ENCODE measurements at places on chromosomes 5 and 9.
A peak's percentile ranks its signal among the peaks of the same experiment; 100 is the strongest.

DNA sequence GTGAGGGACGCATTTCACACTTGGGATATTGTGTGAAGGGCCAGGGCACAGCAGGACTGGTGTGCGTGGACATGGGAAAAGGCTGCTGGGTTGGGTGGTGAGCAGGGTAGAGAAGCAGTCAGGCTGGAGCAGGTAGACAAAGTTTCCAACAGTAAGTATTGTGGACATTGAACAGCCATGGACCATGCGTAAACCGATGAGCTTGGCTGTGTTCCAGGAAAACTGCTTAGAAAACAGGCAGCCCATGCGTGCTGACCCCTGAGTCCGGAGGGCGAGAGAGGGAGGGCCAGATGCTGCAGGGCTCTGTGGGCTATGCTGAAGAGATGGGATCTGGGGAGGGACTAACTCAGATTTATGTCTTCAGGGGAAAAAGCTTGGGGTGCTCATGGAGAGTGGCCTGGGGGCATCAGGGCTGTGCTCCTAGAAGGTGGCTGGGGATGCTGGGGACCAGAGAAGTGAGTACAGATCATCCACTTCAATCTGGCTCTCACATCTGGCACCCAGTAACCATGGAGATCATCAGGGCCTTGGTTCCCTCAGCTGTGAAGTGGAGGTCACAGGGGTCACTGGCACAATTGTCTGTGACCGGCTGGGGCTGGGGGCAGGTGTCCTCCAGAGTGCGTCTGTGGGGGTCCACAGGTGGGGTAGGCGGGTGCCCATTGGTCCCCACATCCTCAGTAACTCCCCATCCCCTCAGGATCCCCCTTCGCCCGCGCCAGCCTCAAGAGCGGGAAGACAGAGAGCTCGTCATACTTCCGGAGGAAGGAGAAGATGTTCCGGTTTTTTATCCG, 93.3 kb downstream of the CACNA1B start:
- DNase-seq = no peak

- DNase-seq = no peak
Observed at GRCh38 chr9:18396102-18396728, 77.7 kb upstream of the ADAMTSL1 start.

DNA sequence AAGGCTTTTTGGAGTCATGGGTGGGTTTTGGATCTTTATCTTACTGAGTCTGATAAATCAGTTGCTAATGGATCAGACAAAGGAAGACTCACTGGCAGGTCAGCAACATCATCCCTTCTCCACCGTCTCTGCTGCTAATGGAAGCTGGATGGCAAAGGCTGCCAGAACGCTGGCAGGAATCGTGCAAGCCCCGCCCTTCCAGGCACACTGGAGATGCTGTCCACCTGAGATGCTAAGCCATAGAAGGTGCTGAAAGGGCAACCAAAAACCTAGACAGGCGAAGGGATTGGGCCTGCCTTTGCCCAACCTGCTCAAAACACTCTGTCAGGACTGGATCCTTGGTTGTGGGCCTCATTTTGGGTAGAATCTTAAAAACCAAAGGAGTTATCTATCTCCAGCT, 139.5 kb upstream of the FSTL4 start:
- no peak for DNase-seq

GRCh38 chr5:55231029-55231918, 2.1 kb downstream of the CCNO start:
- no peak for DNase-seq

DNA sequence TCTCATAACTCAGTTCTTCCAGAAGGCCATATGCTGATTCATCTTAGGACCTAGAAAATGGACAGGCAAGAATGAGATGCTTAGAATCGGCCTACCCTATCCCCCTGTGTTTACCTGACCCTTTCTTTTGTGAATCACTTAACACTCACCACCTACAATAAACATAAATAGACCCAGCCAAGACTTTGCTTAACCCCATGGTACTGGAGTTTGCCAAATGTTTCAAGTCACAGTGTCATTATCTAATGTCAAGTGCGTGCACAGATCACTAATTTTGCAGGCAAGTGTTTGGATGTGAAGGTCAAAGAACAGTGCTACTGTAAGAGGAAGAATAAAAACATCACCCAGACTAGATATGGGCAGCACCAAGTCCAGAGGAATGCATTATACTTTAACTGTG, 77.5 kb downstream of the GLIS3 start:
- DNase-seq = no peak

- DNase-seq = no peak
Observed at GRCh38 chr9:36078051-36078450, 41.3 kb downstream of the RECK start.

GRCh38 chr5:114411380-114411931, 49.6 kb downstream of the KCNN2 start:
- DNase-seq = no peak

GRCh38 chr5:79973511-79973910, 17.6 kb downstream of the MTX3 start:
- DNase-seq = no peak

DNA sequence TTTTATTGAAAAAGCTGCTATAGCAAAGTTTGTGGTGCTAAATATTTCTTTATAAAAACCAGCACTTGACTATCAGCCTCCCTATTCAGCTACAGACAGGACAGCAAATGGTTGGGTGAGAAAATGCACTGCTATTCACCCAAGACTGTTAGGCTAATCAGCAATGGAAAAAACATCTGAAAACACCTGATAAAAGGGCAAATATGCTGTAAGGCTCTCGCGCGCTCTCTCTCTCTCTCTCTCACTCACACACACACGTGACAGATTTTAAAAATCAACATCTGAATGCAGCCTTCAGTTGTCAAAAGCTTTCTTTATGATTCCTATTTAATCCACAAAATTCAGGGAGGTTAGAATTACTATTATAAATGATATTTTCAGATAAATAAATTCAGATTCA, 80.2 kb downstream of the HTR4 start:
- DNase-seq = no peak

GRCh38 chr5:179139936-179140235, 79.7 kb downstream of the ZNF354C start:
- DNase-seq = no peak

DNA sequence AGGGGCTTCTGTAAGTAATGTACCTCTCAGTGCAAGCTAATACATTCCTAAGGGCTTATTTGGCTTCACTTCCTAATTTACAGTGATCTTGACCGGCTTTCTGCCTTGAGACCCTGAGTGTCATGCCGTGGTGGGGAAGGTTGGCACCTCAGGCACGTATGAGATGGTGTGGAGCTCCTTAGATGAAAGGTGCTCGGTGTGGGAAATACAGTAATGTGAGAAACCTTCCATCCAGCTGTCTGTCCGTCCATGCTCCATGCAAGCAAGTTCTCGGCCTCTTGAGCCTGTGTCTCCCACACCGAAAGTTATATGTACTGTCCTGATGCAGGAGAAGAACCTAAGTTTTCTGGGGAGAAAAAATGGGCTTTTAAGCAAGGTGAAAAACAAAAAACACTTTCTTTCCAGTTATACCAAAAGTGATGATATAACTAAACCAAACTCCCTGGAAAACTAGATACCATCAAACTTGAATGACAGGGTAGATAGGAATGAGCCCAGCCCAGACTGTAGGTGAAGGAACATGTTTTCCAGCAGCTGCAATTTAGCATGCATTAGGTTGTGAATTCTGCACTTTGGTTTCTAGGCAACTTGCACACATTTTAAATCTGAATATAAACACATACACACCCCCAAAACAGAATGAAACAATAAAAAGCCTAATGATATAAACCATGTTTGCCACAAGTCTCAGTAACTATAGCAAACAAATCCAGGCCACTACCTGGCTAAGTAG, 279.6 kb downstream of the FANCC start:
- DNase-seq = no peak

DNA sequence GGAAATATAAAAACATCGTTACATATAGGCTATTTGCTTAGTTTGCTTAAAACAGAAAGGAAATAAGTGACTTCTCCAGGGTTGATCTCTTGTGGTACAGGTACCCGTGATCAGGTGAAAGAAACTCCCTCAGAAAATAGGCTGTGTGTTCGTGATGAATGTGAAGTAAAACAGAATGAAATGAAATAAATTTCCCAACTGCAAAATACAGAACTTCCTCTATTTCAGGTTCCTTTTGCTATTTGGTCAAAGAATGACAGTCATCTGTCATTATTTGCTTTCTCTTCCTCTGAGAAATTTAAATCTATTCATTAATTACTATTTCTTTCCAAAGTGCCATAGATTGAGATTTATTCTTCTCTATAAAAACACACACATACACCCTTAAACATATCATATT, 408.1 kb downstream of the FAM170A start:
- no peak for DNase-seq

- DNase-seq = no peak
Observed at GRCh38 chr5:150149618-150150017, 6.0 kb downstream of the PDGFRB start.

DNA sequence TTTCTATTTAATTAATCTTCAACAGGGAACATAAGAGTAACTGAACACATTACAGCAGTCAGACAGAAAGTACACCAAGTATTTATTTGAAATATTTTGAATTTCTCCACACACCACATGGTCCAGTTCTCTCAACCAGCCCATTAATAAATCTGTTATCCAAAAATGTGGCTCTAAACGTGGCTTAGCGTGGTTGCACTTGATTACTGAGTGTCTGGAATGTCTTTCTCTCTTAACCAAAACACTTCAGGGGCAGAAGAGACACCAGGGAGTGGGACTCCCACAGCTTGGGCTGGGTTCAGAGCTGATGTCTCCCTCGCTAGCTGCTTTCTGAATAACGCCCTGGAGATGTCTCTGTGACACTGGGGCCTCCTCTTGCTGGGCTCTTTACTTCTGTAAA, 52.6 kb upstream of the FANCC start:
- no peak for DNase-seq

- no peak for DNase-seq
Observed at GRCh38 chr9:127942216-127943010, 4.8 kb upstream of the DPM2 start.

DNA sequence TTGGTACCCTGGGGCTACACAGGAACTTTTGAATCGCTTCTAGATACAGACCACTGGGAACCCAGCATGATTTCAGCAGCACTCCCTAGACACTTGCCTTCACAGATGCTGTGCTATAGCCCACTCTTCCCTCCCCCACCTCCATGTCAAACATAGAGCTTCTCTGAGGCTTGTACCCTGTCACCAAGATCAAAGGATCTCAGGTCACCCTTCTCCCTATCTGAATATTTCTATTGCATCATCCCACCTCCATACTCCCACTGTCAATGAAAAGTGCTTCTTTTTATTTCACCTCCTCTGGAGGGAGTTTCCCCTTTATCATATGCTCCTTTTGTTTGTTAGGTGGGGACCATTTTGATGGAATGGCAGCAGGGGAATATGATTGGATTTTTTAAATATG, 29.2 kb upstream of the PHF24 start:
- DNase-seq = peak; percentile 3

Data from stimulated activated CD4-positive, alpha-beta T cell treated with anti-CD3 and anti-CD28 coated beads, TNF-alpha, amount 100 ng/mL, for 48 hours (primary cell).